ENCODE measurements at places on chromosomes 12 and 14.

DNA sequence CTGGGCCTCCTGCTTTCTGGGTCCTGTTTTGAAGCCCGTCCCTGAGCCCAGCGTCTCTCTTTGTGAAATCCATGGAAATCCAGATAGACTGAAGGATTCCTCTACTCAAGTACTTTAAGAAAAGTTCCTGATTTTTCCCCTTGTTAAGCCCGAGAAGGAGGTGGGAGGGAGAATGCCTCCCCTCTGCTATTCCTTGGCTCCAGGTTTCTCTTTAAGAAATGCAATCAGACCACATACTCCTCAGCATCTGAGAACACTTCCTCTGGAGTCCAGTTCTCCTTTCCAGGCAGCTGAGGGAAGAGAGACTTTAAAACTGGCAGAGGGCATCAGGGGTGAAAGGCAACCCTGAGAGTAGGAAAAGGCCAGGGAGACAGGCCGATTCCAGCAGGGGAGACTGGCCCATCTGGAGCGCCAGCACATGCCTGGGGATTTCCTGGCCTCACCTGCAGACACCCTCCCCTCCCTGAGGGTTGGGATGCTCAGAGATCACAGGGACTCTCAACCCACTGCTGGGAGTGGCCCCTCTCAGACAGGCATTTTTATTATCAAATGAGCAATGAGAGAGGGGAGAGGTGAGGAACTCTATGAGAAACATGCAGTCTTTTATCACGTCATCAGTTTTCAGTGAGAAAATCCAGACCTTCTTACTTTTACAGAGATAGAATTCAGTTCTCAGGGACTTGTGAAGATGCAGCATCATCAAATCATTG is 2.0 kb upstream of the EMP1 start:
- DNase-seq: no peak

GRCh38 chr12:227286-227915 is 13.4 kb upstream of the SLC6A12 start:
- DNase-seq: no peak

- no peak for DNase-seq
These were observed 881.2 kb downstream of the GALC start for GRCh38 chr14:87111741-87112140.

- no peak for DNase-seq
These were observed 824 bp downstream of the OAS1 start for GRCh38 chr12:112907415-112908157.

- peak; percentile 3 for DNase-seq
These were observed 325 bp downstream of the C12orf60 start for GRCh38 chr12:14803830-14804160.

- no peak for DNase-seq
These were observed 243.3 kb upstream of the FKBP4 start for GRCh38 chr12:2551412-2551900.

DNA sequence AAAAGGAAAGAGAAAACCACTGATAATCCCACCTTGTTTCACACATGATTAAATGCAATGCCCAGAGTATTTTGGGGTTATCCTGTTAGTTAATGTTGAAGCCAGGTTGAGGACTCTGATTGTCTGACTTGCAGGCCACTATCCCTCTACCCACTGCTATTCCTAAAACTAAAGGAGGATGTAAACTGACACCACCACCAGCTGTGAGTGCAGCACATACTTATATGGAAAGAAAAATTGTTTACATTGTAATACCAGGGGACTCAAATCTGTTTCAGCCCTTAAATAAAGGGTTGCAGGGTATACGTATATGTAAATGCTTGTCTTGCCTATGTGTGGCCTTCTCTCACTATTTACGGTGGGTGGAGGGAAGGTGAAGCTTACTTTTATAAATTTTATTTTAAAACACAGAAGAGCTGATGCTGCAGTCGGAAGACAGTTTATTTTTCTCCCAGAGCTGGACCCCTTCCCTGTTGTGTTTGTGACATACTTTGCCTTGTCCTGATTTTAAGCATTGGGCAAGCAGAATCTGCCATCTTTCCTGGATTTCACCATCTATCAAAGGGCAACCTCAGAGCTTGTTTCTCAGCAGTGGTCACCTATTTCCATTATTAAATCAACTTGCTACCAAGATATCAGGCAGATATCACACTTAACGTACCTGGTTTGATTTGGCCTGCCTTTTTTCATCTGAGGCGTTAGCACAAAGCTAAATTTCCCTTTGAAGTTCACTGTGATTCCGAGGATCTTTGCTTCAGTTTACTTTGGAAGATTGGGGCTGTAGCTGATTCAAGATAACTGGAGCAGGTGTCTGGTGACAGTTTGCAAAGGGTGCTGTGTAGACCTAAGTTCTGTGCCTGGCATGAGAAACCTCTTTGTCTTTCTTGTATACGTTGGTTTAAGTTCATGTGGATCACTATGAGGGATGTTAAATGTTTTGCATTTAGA is 25.2 kb downstream of the DAAM1 start:
- no peak for DNase-seq
